ENCODE measurements at places on chromosomes 13 and 19. TPM values are rescaled to one million over a fixed set of nuclear protein-coding genes. Genes with fewer than 3 reads are reported as not detected.

Gene VPS36
- total RNA-seq: 30.6 TPM

Gene OVOL3
- total RNA-seq: not detected

Gene KCNRG
- not detected for total RNA-seq

Gene C5AR1
- not detected for total RNA-seq

Gene TTYH1
- total RNA-seq: 0.53 TPM

Gene NCAN
- total RNA-seq: not detected

Gene KLK15
- not detected for total RNA-seq

Gene FGF22
- total RNA-seq: 0.48 TPM

Gene PCDH20
- not detected for total RNA-seq

Gene ZNF431
- total RNA-seq: 27.0 TPM

Gene NR1H2
- 53.1 TPM for total RNA-seq

Gene MATK
- total RNA-seq: not detected

Gene TRAPPC2B
- 8.7 TPM for total RNA-seq

Gene PRDX2
- 345 TPM for total RNA-seq

Gene KCNJ14
- 2.6 TPM for total RNA-seq

Gene GDF15
- not detected for total RNA-seq

Gene SCEL
- not detected for total RNA-seq

Gene MRPL4
- 132 TPM for total RNA-seq

Gene GJA3
- not detected for total RNA-seq

GRCh38 chr13:86174622-86175021 lies 375.4 kb upstream of the SLITRK6 start:
- no peak for DNase-seq

GRCh38 chr13:26861941-26862340 lies 101.4 kb upstream of the GPR12 start:
- no peak for DNase-seq

GRCh38 chr19:43923875-43924274 lies 11.2 kb downstream of the ZNF45 start:
- no peak for DNase-seq

DNA sequence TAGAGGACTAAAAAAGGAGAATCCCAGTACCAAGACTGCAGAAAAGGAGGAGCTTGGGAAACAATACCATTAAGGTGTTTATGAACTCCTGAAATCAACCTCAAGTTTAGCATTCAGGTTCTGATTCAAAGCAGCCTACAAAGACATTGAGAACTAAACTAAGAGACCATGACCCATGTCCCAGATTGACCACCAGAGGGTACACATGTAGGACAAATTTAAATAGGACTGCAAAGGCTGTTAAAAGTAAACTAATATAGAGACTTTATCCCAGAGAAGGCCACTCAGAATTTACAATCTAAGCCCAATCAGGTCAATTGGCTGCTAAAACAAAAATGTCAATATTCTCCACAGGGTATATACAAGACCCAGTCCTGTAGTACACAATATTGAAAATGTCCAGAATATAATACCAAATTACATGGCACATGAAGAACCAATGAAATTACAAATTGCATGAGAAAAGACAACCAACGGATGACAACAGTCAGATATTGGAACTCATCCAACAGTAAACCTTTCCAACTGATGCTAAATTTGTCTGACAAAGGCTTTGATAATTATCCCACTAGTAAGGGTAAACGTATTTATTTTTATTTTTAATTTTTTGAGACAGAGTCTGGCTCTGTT lies 682.4 kb downstream of the UQCRFS1 start:
- DNase-seq: no peak

- DNase-seq: peak; percentile 39
Observed at GRCh38 chr19:3849092-3849491, 19.7 kb downstream of the ZFR2 start.

DNA sequence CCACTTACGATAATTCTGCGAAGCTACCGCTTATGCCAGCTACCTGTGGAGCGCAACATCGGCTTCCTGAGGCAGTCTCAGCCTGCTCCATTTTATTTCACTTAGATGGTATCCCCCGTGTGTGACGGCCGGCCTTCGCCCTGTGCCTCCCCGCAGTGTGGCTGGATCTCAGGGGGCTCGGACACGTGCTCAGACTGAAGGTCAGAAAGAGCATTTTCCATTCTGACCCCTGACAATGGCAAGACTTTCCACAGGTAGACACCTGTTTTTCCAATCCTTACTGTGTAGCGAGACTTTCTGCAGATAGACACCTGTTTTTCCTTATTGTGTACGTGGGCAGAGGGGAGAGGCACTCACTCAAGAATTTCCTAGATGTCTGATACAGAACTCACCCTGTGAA lies 52.7 kb downstream of the ATP11A start:
- DNase-seq: no peak

GRCh38 chr13:37136187-37136586 lies 30.7 kb upstream of the CSNK1A1L start:
- DNase-seq: no peak

DNA sequence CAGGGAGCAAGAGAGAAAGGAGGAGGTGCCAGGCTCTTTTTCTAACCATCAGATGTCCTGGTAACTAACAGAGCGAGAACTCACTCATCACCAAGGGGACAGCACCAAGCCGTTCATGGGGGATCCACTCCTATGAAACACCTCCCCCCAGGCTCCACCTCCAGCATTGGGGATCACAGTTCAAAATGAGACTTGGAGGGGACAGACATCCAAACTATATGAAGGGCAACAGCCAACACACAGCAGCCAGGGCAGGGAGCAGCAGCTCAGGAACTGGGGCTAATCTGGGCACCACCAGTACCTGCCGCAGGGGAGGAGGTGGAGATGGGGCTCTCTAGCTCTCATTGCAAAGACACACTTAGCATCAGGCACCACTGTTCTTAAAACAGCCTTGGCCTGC lies 34.3 kb upstream of the VSTM2B start:
- no peak for DNase-seq

- peak; percentile 91 for DNase-seq
Observed at GRCh38 chr19:4815426-4816201, 15.9 kb downstream of the TICAM1 start.

DNA sequence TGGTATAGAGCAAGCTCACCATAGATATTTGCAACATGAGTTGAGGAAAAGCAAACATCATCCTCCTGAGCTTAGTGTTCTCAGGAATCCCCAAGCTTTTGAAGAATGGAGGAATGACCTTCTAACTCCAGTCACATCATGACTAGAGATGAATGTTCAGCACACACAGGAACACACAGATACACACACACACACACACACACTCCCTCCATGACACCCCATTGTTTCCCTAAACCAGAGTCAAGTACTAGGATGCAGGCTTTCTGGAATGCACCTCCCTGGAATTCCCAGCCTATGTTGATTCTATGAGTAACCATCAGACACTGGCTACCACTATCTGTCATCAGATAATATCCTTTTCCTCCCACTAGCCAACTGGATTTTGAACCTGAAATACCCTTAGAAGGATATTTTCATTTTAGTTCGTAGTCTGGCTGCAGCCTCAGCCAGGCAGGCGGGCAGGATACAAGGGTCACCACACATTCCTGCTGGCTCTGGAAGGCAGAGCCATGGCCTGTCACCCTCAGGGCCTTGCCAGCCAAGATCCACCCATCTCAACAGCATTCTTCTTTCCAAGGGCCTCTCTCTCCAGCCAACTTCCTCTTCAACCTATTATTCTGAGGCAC lies 162.4 kb downstream of the FOXO1 start:
- no peak for DNase-seq

DNA sequence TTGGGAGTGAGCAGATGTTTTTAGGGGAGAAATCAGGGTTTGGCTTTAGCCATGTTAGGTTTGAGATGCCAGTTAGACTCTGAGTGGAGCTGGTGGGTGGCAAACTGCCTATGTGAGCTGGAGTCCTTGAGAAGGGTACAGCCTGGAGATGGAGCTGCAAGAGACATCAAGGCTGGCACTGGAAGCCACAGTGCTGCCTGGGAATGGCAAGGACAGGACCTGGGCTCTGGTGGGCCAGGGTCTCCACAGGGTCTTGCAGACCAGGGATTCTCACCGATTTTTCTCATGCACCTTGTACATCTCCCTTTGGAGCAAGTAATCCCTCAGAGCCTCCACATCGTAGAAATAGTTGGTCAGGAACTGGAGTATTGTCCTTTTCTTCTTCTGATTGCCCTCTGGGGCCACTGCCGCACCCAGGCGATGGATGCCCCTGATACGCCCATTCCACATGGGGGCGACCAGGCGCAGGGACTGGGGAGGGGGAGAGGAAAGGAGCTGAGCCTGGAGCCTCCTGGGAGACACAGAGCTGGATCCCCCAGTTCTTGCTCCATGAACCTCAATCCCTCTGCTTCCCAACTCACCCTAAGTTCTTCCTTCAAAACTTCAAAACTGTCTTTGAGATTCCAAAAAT lies 1.7 kb downstream of the DMAC2 start:
- no peak for DNase-seq

- DNase-seq: no peak
Observed at GRCh38 chr13:71255633-71256032, 611.4 kb downstream of the DACH1 start.

DNA sequence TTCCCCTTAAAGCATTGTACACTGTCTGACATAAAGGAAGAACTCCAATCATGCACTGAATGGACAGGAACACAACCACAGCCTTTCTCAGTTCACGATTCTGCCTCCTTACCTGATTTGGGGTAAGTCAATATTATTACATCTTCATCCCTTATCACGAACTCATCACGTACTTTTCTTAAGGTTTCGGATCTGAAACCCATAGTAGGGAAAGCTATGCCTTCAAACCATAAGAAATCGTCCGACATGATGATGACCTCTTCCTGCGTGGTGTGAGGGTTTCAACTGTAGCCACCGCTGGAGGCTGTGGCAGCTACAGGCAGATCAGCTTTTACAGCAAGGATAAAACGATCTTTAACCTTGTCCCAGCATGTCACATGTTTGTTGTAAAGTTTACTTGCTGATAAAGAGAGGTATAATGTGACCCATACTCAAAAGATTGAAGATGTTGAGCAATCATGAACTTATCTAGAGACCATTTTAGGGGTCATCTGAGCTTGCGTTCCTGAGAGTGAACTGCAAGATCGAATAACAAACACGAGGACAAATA lies at the start of gene SULT2A1:
Gene SULT2A1 (minus strand): TSS at position 306 of the 550 bp plus-strand sequence. CDS start 58 bp downstream, at position 248.
- no peak for DNase-seq

DNA sequence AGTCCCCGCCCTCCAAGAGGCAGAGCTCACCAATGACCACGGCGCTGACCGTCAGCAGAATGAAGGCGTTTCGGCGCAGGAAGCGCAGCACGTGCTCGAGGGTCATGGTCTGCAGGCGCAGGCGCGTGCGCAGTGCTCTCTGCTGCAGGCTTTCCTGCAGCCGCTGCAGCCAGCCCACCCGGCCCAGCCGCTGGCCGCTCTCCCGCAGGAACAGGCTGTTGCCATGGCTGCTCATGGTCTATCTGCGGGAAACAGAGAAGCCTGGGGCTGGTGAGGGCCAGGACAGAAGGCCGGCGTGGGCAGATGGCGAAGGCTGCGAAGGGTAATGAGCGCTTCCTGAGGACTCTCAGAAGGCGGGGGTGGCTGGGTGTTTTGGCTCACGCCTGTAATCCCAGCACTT lies 7.0 kb downstream of the SLC1A6 start:
- DNase-seq: no peak

DNA sequence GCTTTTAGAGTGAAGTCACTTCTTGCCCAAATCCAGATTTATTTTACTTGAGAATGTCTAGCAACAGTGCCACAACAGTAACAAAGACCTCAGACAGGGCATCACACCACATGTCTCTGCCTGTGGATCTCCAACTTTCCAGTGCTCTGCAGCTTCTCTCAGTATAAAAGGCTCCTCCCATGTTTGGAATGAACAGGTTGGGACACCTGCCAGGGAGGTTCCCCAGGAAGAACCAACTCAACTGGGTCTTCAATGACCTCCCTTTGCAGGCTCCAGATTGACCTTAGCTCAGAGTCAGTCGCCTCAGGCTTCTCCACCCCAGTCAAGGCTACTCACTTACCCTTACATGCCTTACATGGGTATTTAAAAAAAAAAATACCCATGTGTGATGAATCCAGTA lies 3.4 kb downstream of the ZNF823 start:
- no peak for DNase-seq

DNA sequence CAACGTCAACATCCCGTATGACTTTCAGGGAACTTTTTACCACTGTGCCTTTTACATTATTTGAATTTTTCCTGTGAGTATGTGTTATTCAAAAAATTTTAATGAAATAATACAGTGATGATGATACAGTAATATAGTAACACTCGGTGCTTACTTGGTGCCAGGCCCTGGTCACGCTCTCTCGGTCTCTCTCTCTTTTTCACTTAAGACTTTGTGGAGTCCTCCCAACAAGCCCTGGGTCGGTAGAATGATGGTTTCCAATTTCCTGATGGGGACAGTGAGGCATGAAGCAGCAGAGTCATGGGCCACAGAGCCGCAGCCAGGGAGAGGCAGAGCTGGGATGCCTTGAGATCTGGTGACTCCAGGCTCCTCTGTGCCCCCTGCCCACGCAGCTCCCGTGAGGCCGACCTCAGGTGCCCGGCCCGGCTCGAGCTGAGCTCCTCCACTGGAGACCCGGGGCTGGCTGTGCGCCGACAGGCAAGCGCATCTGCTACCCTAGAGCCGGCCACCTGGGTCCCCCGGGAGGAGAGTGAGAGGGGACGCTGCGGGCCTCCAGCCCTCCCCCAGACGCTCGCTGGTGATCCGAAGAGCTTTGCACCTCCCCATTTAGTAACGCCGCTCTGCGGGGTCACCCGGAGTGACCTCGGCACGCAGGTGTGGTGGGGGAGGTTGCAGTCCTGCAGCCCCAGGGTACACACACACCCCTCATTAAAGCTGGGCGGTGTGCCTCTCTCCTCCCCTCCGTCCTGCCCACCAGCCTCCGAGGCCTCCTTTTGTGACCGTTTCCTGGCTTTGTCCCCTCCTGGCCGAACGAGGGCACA lies 4.4 kb upstream of the SBK3 start:
- peak; percentile 34 for DNase-seq

DNA sequence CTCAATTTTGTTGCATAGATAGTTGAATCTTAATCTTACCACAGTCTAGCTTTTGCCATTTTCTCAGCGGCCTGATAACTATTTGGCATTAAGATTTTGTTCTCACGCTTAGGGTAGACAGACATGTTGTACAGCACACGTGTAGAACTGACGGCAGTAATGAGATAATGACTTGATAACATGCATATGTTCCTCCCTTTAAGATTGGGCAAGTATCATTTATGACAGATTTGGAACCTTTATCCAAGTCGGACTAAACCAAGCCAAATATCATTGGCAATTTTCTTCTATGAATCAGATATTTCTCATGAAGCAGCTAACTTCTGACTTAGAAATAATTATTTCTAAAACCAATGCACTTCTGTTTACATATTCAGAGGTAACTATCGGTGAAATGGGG lies 205.5 kb downstream of the NDFIP2 start:
- DNase-seq: no peak

- no peak for DNase-seq
Observed at GRCh38 chr13:49292742-49293486, 45.2 kb downstream of the CDADC1 start.

Measured in OCI-LY7 (cell line).